Stimulated activated CD8-positive, alpha-beta memory T cell treated with anti-CD3 and anti-CD28 coated beads, Interleukin-7, amount 100 ng/mL, for 24 hours (primary cell): ENCODE measurements at places on chromosomes 2 and 18.

DNA sequence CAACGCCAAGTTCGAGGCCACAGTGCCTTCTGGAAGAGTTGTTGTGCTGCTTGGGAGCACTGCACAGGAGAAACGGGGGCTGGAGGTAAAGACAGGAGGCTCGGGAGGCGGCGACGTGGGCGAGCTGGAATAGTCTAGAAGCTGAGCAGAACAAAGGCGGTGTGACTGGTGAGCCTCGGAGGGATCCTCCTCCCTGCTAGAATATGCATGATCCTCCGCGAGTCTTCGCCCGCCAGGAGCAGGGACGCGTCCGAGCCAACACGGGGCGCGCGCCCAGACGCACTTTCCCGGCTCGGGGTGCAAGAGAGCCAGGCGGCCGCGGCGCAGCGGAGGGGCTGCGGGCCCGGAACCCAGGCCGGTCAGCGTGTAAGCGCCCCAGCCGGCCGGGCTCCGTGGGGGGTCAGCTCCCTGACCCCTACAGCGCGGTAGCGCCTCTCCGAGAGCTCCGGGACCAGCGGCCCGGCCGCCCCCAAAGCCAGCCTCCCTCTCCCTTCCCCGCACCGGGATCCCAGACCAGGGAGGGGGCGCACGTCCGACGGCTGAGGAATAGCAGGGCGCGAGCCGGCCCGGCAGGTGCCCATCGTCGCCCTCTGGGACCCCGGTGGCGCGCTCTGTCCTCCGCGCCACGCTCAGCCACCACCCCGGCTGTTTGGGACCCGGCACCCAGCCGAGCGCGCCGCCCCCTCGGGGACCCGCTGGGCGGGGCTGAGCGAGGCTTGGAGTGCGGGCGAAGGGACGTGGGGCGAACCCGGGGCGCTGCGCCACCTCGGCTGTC is 62.5 kb downstream of the GNAL start:
- no peak for DNase-seq

GRCh38 chr18:28123401-28124030 is 53.4 kb downstream of the CDH2 start:
- DNase-seq: no peak

GRCh38 chr18:32629292-32629691 is 143.5 kb downstream of the KLHL14 start:
- DNase-seq: no peak

DNA sequence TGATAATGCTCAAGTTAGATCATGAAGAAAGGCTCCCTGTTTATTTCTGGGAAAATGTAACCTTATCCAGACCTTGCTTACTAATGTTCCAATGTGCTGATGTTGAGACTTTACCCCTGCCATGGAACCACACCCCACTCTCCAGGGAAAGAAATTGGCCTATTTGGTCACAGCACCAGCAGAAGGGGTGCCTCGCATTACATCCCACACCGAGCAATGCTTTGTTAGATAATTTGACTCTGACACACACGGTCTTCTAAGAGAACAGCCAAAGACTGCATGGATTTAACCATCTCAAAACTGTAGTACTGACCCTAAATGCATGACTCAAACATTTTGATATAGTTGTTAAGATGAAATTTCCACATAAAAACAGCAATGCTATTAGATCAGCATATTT is 152.1 kb upstream of the CCDC150 start:
- no peak for DNase-seq

DNA sequence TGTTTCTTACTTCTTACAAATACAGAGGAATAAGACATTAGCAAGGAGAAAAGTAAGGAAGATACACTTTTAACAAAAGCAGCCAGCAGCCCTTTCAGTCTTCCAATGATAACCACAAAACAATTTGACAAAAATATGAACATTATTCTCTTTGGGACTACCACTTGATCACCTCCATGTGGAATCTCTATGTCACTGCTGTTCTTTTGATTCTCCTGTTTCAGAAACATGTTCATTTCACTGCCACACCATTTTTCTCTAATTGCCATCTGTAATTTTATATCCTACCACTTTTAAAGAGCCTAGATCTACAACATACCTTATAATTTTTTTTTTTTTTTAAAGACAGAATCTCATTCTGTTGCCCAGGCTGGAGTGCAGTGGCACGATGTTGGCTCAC is 10.9 kb downstream of the INO80D start:
- DNase-seq: no peak
